ENCODE measurements at places on chromosomes 11 and 22.

DNA sequence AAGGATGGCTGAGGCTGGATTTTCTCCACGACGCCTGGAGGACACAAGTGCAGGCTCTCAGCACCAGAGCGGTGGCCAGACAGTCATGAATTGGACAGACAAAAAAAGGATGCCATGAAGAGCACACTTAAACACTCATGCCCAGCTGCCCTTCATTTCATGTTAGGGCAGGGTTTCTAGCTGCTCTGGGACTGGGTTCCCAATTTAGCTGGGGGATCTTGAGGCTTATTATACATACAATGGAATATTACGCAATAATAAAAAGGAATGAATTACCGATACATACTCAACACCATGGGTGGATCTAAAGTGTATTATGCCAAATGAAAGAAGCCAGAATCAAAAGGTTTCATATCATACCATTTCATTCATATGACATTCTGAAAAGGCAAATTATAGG lies 512.1 kb upstream of the LRRC4C start:
- DNase-seq, result no peak

DNA sequence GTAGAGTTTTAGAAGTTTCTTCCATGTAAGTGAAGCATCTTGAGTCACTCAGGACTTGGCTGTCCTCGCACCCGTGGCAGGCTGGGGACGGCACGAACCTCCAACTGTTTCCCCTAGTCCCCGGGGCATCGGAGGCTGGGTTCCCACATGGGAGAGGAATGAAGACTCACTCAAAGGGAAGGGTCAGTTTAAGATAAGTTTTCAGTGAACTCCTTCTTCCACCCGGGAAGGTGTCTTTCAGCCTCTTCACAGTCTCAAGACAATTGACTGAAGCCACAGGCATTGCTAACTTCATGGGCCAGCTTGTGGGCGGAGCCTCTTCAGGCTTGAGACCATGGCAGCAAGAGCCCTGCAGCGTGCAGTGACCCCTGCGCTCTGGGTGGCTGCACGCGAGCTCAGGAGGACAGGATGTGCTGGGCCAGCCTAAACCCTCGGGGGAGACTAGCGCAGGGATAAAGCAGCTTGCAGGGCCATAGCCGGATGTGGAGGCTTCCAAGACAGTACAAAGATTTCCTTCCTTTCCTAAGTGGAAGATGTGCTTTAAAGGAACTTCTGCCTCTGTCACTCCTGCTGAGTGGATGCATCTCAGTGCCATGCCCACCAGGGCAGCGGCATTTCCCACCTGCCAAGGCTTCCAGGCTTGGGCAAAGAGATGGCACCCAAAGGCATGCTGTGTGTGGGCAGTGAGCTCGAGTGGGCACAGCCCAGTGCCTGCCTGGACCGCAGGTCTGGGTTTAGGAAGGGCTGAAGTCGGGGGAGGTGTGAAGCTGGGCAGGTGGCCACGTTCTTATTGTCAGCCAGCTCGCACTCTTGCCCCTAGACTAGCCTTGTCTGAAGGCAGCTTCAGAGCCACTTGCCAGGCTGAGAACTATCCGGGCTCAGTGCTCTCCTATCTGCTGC lies 32.9 kb downstream of the PPIL2 start:
- no peak for DNase-seq

- DNase-seq, result no peak
These were observed 48.4 kb downstream of the CDKN1C start for GRCh38 chr11:2837096-2837601.

DNA sequence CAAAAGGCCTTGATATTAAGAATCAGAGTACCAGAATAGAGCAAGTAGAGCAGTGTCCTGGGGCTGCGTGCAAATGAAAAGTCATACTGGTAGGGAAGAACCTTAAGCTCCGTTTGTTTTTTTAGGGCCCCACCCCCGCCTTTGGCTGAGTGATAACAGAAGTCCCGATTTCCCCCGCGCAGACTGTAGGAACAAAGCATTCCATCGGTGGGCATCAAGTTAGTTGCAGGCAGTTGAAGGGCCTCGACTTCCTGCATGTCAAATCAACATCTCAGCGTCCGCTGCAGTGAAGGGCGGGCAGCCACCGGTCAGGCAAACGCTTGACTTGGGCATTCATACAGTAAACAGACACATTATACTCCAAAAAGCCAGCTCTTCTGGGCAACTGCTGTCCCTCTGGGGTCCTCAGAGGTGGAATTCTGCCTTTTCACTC lies 11.7 kb downstream of the LRP4 start:
- no peak for DNase-seq

DNA sequence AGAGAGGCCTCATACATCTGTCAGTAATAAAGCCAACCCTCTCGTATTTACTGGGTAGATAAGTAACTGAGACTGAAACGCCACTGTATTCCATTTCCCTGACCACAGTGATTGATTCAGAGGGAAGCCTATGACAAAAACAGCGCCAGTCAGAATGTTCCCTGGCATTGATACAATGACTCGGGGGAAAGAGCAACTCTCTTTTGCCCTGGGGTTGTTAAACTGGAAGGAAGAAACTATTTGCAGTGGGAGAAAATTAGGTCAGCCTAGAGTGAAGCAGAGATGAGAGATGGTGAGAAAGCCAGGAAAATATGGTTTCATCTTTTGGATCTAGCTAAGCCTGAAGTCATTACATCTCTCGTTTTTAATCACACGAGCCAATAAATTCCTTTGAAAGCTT lies 48.6 kb upstream of the RBFOX2 start:
- no peak for DNase-seq

DNA sequence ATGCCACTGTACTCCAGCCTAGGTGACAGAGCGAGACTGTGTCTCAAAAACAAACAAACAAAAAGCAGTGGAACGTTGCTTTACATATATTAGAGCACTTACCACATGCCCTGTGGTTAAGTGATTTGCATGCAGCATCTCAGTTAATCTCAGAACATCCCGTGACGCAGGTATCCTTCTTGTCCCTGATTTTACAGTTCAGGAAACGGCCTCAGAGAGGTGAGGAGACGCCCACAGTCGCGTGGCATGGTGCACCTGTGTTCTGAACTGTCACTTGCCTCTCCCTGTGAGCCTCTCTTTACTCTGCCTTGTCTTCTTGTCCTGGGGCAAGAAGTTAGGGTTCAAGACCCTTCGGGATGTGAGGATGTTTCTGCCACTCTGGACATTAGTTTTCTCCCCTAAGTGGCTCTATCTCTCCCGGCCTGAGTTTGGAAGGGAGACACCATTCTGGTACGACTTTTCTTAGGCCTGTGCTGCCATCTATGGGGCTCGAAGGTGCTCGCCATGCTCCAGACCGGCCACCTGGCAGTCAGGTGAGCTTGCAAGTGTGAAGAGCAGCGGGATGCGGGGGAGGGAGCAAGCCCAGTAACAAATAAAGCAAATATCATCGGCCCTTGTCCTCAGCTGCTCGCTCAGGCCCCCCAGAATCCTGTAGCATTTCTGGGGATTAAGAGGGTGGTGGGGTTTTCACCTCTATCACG lies 25.6 kb downstream of the YWHAH start:
- no peak for DNase-seq

- DNase-seq, result no peak
These were observed 29.2 kb downstream of the INCENP start for GRCh38 chr11:62153087-62153395.

DNA sequence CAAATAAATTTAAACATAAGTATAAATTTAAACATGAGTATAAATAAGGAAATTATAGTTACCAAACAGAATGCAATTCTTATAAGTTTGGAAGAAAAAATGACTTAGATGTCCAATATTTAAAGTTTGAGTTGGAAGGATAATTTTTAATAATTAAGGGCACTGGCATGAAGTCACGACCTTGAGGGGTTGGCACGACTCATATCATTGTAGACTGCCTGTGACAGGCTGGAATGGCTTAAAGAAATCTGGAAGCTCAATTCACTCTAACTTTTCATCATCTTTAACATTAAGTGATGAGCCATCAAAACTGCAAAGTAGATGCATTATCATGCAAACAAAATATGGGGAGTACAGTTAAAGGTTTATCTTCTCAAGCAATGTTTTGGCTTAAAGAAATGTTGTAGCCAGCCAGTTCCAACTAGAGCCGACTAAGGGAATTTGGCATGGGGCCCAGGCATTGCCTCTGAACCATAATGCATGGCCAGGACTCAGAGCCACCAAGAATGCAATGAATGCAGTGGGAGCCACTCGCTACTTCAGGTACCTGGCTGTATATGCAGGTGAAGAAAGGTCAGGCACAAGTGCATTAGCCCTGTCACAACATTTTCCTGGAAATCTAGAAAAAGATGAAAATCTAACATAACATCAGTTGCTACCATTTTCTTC lies 33.4 kb downstream of the PGR start:
- DNase-seq, result no peak

DNA sequence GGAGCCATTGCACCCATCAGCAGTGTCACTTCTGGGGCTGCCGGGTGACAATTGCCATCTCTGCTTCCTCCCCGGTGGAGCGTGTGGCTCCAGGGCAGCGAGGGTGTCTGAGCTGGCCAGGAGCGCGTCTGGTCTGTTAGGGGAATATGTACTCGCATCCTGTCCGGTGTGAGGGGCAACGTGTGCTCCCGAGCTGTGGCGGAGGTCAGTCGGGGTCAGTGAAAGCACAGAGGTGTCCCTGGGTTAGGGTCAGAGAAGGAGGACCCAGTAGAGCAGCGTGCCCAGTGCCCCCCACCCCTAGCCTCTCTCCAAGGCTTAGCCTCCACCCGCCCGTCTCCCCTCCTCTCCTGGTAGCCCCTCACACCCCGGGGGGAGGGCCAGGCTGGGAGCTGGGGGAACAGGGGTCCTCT lies 1.5 kb downstream of the CLCF1 start:
- DNase-seq, result no peak

GRCh38 chr11:44034639-44035038 lies 13.1 kb upstream of the ACCSL start:
- no peak for DNase-seq

- no peak for DNase-seq
These were observed 13.7 kb upstream of the TCF20 start for GRCh38 chr22:42284202-42284591.

DNA sequence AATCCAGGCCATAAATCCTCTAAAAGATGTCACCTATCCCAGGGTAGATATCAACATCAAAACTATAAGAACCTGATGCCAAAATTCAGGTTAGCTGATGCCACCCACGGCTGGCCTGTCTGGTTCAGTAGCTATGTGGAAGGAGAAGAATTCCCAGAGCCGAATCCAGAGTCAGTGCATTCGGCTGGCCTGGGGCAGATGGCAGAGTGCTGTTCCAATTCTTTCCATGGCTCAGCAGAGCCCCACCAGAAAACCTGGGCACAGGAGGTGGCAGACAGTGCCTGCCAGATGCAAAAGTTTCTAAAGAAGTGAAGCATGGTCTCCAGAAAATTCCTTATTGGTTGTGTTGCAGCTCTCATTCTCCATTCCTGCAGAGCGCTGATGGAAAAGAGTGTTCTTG lies 19.9 kb upstream of the OR8B8 start:
- DNase-seq, result no peak

- no peak for DNase-seq
These were observed 92.5 kb downstream of the CCDC83 start for GRCh38 chr11:85947431-85948272.

DNA sequence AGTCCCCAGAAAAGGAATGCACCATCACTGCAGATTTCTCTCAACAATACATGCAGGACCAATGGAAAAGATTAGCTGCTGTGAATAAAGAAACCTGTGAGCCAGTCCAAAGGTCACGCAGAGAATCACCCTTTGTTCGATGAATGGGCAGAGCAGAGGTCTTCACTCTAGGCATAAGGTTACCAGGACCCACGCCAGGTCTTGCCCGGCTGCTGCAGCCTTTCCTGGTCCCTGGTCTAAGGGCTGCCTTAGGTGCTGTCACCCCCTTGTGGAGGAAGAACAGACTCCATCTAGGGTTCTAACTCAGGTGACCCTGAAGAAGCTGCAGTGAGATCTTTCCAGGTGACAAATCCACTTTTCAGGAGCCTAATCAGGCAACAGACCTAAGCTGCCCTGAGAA lies 29.0 kb upstream of the NAP1L4 start:
- DNase-seq, result no peak

DNA sequence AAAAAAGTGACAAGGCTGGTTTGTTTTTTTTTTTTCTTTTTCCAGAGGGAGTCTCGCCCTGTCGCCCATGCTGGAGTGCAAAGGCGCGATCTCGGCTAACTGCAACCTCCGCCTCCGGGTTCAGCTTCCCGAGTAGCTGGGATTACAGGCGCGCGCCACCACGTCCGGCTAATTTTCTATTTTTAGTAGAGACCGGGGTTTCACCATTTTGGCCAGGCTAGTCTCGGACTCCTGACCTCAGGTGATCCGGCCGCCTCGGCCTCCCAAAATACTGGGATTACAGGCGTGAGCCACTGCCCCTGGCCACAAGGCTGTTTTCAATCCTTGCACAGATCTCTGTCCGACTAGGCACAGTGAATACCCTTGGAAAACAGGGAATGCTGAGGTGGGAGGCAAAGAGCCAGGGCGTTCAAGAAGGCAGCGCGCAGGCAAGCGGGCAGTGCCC lies 566 bp downstream of the ATP6V1E1 start:
- no peak for DNase-seq

- DNase-seq, result no peak
These were observed 22.1 kb downstream of the SPATA19 start for GRCh38 chr11:133823211-133823610.

- no peak for DNase-seq
These were observed 11.3 kb downstream of the FJX1 start for GRCh38 chr11:35629511-35629910.

DNA sequence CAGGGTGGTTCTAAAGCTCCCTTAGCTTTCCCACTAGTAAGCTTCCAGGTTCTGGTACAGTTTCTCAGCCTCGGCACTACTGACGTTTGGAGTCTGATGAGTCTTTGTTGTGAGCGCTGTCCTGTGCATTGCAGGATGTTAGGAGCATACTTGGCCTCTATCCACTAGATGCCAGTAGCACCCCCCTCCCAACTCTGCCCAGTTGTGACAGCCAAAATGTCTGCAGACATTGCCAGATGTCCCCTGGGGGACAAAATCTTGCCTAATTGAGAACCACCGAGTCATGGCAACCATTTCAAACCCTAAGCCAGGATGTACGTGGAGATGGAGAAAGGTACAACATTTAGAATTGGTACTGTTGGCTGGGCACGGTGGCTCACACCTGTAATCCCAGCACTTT lies 68.7 kb downstream of the PTPRJ start:
- no peak for DNase-seq

- no peak for DNase-seq
These were observed 8.9 kb downstream of the SCGB1A1 start for GRCh38 chr11:62427630-62428233.

- no peak for DNase-seq
These were observed 182.8 kb downstream of the C11orf87 start for GRCh38 chr11:109604481-109605400.

- DNase-seq, result no peak
These were observed 13.1 kb upstream of the LYVE1 start for GRCh38 chr11:10581481-10582019.

- no peak for DNase-seq
These were observed 327.6 kb upstream of the CCDC90B start for GRCh38 chr11:83613767-83614121.

GRCh38 chr11:79199729-79200354 lies 241.0 kb downstream of the TENM4 start:
- DNase-seq, result no peak

GRCh38 chr11:111749646-111750045 lies 16.5 kb downstream of the PPP2R1B start:
- no peak for DNase-seq
